ENCODE measurements at places on chromosomes 16 and 17.
A peak's percentile ranks its signal among the peaks of the same experiment; 100 is the strongest.

DNA sequence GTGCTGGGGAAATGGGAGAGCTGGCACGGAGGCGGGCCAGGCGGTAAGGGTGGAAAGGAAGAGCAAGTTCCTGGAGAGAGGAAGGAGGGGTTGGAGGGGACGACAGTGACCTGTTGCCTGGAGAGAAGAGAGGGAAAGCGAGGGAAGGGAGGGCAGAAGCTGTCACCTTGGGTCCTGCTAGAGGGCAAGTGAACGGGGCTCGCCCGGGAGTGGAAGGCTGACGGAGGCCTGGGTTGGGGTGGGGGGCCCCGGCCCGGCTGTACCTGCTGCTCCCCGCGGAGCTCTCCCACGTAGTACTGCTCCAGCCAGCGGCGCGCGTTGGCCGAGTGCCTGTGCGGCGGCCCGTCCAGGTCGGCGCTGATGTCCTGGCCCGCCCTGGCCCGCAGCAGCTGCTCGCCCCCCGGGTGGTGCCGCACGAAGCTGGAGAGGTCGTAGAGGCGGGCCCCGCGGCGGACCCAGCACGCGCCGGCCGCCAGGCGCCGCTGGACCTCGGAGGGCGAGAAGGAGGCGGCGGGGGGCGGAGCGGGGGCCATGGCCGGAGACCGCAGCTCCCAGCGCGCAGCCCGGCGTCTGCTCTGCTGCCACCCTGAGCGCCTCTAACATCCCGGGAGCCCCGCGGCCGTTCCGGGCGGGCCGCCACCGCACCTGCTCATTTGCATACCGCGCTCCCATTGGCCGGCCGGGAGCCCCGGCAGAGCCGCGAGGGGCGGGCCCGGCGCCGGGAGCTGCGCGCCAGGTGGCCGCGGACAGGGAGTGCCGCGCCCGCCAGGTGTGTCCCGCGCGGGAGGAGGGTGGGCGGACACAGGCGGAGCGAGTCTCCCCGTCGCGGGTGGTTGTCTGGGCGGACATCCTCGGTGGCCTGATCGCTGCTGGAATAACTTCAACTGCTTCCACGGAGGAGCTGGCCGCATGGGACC lies at the start of gene FA2H:
TSS of gene FA2H (minus strand) at position 598 of the 917 bp plus-strand sequence. CDS start at position 533, 65 bp downstream.
- peak; percentile 49 for DNase-seq

DNA sequence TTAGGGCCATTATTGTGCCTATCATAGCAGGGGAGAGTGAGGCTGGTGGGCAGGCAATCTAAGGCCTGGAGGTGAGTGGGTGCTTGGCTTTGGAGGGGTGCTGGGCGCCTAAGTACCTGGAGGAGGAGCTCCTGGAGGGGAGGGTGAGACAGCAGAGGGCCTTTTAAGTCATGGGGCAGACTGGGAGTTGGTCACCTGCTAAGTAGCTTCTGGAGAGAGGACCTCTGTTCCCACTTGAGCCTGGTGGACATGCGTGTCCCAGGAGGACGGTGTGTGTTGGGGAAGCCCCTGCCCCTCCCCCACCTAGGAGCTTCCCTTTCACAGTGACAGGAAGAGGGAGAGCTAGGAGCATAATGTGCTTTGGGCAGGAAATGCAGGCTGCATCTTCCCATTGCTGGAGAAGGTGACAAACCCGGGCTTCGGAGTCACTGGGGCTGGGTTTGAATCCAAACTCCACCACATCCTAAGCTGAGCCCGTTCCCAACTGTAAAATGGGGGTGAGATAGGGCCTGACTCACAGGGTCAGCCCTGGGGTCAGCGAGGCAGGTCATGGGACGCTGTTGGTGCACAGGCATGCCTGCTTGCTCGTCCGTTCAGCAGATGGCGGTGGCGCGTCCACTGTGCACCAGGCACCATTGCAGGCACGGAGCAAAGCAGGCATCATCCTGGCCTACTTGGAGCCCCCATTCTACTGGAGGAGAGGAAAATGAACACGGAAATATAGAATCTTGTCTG lies 37.9 kb downstream of the CMIP start:
- no peak for DNase-seq

DNA sequence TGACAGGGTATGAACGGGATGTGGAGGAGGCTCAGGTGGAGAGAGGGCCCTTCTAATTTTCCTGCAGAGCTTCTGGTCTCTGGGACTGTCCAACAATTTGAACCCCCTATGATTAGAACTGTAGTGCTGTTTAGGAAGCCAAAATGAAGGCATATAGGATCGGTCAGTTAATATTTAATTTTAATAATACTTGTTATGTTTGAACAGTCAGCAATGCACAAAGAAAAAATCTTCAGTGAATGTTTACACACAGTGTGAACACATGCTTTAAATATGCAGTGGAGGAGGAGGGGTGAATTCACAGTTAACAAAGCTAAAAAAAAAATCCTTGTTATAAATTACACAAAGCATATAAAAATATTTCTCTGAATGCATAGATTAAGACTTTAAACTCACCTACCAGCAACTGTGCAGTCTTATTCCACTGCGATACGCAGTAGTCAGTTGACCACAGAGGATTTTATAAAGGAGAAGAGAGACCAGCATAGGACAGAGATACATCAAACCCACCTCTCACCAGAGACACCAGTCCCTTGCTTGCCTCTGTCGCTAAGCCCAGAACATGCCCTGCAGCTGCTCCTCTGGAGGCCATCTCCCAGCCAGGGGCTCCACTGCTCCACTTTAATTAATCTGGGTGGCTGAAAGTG lies 14.6 kb downstream of the ANKRD40 start:
- DNase-seq, result peak; percentile 70

GRCh38 chr17:81524039-81524864 lies 3.9 kb upstream of the FSCN2 start:
- no peak for DNase-seq

- no peak for DNase-seq
Observed at GRCh38 chr16:52963212-52963854, 89.4 kb downstream of the CHD9NB start.

GRCh38 chr17:74249590-74250270 lies 24.3 kb upstream of the DNAI2 start:
- DNase-seq, result no peak

- DNase-seq, result no peak
Observed at GRCh38 chr16:85227084-85227945, 115.0 kb upstream of the CIBAR2 start.
